ENCODE measurements at places on chromosomes 7 and 10.

DNA sequence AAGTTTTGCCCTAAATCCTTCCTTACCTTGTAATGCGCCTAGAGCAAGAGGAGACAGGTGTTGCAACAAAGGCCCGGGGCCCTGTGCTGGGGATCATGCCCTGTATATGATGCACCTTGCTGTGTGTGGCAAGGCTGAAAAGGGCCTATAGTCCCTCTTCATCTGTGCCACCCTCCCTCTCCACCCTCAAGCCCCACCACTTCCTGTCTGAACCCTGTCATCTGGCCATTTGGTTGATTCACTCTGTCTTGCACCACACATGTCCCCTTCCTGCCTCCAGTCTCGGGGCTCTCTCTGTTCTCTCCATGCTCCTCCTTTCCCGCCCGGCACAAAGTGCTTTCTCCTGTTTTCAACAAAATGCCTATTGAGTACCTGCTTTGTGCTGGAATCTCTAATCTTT is 11.5 kb upstream of the MALSU1 start:
- no peak for DNase-seq

DNA sequence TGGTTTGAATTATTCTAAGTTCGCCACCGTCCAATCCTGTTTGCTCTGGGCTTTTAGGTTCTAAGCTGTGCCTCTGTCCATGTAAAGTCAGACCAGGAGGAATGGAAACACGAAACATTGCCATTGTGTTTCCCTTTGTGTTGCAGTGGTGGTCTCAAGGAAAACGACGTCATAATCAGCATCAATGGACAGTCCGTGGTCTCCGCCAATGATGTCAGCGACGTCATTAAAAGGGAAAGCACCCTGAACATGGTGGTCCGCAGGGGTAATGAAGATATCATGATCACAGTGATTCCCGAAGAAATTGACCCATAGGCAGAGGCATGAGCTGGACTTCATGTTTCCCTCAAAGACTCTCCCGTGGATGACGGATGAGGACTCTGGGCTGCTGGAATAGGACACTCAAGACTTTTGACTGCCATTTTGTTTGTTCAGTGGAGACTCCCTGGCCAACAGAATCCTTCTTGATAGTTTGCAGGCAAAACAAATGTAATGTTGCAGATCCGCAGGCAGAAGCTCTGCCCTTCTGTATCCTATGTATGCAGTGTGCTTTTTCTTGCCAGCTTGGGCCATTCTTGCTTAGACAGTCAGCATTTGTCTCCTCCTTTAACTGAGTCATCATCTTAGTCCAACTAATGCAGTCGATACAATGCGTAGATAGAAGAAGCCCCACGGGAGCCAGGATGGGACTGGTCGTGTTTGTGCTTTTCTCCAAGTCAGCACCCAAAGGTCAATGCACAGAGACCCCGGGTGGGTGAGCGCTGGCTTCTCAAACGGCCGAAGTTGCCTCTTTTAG is 46.3 kb upstream of the DMBT1 start:
- DNase-seq = no peak

- no peak for DNase-seq
Observed at GRCh38 chr7:156487811-156488533, 152.6 kb upstream of the RNF32 start.

GRCh38 chr7:25124465-25125136 is 459 bp downstream of the CYCS start:
- no peak for DNase-seq

GRCh38 chr7:138477581-138477980 is 17.5 kb downstream of the TRIM24 start:
- DNase-seq = no peak

- DNase-seq = no peak
Observed at GRCh38 chr10:26221541-26221940, 5.0 kb downstream of the GAD2 start.

DNA sequence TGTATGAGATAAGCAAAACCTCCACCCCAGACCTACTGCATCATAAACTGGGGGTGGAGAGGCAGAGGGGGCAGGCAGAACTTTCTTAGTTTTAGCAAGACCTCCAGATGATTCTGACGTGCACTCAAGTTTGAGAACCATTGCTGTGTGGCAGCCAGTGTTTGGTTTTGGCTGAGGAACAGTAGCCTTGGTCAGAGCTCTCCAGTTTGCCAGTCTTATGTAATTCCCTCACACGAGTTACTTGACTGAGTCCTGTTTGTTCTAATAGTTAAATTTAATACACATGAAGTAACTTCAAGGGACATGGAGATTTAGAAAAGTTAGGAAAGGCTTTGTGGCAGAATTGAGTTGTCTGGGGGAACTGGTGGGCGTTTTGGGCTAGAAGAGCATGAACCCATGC is 38.5 kb downstream of the GARS1 start:
- DNase-seq = no peak

DNA sequence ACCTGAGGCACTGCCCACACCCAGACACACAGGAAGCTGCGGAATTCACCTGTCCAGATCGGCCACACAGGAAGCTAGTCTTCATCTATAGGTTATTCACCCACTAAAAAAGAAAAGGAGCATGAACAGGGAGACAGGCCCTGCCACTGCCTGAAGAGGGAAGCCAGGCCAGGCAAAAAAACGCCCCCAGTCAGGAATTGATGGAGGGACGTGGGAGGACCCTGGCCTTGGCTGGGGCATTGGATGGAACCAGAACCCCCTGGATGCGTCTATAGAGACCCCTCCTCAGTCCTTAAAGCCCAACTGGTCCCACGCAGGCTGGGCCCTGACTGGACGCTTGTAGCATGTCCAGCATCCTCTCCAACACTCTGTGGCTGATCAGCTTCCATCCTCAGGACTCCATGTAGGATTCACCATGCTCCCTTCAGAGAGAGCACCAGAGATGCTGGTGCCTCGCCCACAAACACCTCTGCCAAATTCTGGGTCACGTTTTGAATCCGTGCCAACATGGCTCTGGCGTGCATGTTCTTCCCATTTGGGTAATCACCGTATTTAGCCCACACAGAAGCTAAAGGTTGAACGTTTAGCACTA is 259.3 kb upstream of the TCERG1L start:
- DNase-seq = no peak

DNA sequence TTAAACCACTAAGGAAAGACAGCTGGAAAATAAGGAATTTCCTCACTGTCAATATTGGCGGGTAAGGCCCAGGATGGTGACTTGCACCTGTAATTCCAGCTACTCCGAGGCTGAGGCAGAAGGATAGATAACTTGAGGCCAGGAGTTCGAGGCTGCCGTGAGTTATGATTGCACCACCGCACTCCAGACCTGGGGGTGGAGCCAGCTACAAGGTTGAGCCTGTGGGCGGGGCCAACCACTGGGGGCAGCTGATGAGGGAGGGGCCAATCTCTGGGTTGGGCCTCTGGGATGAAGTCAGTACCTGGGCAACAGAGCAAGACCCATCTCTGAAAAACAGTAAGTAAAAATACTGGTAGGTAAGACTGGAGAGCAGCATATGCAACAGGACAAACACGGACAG is 80.1 kb upstream of the ADO start:
- DNase-seq = no peak

DNA sequence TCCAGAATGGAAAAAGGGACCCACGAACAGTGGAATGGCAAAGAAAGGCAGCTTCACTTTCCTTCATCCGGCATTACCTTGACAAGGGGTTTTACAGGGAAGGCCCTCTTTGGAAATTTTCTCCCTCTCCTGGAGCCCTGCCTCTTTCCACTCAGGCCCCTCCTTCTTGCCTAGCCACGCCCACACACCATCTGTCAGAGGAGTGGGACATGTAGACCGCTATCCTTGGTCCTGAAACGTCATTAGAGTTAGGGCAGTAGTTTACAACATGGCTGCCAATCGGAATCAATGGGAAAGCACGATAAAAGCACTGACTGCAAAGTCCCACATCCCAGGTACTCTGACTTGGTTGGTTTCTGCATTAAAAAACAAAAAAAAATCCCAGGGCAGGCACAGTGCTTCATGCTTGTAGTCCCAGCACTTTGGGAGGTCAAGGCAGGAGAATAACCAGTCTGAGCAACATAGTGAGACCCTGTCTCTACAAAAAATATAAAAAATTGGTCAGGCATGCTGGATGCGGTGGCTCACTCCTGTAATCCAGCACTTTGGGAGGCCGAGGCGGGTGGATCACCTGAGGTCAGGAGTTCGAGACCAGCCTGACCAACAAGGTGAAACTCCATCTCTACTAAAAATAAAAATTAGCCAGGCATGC is 96.4 kb downstream of the MARCHF5 start:
- peak; percentile 18 for DNase-seq

DNA sequence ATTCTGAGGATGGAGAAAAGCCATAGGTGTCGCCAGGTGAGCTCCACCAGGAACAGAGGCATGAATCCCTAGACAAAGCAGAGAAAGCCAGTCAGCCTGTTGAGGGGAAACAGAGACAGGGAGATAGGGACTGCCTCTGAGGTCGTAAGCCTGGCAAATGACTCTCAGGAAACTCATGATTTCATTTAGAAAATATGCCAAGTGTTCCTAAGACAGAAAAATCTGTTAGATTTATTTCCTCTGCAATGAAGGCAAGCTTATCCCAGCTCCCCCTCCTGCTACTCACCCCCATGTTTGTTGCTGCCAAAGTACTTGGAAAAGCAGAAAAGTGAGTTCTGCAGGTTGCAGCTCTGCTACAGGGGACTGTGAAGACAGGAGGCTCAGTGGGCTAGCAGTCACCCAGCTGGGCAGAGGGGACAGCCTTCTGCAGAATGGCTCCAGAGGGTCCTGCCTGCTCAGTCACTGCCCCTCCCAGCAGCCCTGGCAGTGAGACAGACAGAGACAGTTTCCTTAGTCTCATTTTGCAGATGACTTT is 184.3 kb downstream of the ADRA2A start:
- no peak for DNase-seq

- DNase-seq = no peak
Observed at GRCh38 chr7:98051118-98051744, 55.4 kb upstream of the LMTK2 start.

- DNase-seq = no peak
Observed at GRCh38 chr10:3010334-3010733, 57.0 kb upstream of the PFKP start.

- DNase-seq = peak; percentile 17
Observed at GRCh38 chr10:128064108-128064969, 61.9 kb downstream of the MKI67 start.

- DNase-seq = no peak
Observed at GRCh38 chr10:47043928-47044538, 132.8 kb downstream of the PTPN20 start.

DNA sequence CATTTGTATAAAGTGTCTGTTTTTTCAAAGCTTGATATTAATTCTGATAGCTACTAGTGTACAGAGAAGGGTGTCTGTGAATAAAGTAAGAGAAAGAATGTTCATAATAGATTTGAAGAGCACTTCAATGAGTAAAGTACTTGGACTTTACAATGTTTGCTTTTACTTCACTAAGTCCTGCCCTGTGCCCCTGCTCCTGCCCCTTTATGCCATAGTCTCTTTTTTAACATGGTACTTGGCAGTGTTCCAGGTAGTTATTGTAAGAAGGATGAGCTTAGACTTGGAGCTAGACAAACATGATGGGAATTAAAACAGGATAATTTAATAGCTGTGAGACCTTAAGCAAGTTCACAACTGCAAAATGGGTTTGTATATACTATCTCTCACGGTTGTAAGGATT is 41.0 kb downstream of the ZEB1 start:
- DNase-seq = no peak

DNA sequence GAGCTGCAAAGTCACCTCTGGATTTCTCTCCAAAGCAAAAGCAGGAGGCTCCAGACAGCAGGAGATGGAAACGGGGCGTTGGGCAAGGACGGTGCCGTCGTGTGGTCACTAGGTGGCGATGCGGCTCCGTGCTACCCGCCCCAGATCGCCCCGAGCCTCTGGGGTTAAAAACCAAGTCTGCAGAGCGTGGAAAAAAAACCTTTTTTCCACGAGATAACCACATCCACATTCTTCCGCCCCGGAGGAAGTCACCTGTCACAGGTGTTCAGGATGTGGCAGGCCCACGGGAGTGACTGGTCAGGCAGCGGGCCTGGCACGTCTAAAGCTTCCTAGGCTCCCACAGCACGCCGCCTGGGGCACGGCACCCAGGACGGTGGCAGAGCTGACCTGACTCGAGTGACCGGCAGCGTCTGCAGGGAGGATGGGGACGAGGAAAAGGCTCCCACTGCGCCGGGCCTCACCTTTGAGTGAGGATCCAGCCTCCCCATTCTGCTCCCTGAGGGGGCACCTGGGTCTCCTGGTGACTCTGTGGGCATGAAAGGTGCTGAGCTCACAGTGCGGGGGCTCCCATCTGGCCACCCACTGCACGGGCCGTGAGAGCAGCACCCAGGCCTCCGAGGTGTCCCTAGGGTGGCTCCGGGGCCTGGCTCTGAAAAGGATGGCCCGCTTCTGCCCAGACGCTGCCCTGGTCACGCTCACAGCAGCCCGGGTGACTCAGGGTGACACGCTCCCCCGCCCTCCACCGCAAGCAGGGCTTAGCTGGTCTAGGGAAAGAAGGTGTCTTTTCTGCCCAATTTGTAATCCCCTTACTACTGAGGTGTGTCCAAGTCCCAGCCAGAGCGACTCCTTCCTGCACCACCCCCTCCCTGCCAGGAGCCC is 71.3 kb upstream of the TNRC18 start:
- peak; percentile 65 for DNase-seq

DNA sequence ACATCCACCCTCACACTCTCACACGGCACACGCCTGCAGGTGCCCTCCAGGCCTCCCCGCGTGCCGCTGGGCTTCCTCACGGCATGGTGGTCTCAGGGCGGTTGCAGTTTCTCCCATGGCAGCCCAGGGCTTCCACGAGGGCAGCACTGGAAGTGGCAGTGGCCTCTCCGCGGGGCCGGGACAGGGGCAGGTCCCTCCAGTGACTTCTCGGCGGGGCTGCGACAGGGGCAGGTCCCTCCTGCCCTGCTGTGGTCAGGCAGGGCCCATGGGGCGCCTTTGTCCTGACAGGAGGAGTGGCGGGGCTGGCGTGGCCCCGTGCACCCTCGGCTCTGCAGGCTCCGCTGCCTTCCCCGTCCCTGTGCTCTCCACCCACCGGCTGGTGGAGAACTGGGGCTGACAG is 19.0 kb downstream of the PWWP2B start:
- DNase-seq = no peak

GRCh38 chr10:124597846-124598165 is 136.2 kb downstream of the LHPP start:
- DNase-seq = no peak

GRCh38 chr10:130631142-130632096 is 495.2 kb downstream of the GLRX3 start:
- DNase-seq = no peak

DNA sequence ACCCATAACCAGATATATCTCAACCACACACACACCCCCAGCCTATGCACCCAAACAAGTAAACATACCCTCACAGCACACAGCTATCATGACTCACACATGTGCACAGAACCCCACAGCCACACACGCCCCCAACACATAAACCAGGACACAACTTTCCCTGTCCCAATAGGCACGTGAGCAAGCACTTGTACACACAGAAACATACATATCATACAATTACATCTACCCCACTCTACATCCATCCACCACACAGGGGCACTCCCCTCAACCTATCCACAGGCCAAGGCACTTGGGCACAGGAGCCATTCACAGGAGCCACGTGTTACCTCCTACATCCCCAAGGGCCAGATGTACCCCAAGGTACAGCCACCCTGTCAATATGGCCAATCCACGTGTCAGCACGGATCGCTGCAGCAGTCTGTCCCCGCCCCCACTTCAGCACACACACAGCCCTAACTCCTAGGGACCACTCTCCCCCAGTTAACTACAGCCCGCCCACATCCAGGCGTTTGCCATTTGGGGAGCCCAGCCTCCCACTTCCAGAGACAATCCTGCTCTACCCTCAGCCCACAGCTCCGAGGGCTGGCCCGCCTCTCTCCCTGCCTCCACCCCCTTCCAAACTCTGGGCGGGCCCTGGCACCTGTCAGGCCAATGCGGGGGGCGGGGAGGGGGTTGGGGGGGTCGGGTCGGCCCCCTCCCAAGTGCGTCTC is 163.5 kb downstream of the SH3PXD2A start:
- DNase-seq = no peak

GRCh38 chr7:95427914-95428516 is 6.8 kb downstream of the PON2 start:
- no peak for DNase-seq

Measured in HFFc6 (cell line).